ENCODE measurements at places on chromosomes 16 and 17.

GRCh38 chr16:65884018-65884417, 482.5 kb upstream of the CDH5 start:
- no peak for DNase-seq

GRCh38 chr17:42853597-42853967, 2.6 kb downstream of the AOC3 start:
- no peak for DNase-seq

DNA sequence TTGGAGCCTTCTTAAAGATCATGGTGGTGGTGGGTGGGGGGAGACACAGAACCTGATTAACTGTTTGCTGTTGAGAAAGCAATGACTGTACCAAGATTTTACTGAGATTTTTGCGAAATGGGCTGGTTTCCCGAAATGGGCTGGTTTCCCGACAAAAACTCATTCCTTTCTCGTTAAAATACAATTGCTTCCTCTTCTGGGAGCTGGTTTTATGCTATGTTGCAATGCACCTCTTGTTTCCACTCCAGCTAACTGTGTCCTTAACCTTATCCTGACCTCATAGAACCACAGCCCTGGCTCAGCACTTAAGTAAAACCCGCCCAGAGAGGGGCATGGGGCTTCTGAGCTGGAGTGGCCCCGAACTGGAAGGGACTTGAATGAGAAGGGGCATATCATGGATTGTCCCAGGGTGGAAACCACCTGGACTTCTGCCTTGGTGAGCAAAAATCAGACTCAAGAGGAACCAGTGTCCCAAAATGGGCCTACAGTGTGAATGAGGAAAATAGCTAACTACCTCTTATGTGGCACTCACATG, 20.9 kb downstream of the FAM20A start:
- DNase-seq = peak; percentile 38

GRCh38 chr17:50199211-50199802, 2.1 kb downstream of the COL1A1 start:
- DNase-seq = no peak

DNA sequence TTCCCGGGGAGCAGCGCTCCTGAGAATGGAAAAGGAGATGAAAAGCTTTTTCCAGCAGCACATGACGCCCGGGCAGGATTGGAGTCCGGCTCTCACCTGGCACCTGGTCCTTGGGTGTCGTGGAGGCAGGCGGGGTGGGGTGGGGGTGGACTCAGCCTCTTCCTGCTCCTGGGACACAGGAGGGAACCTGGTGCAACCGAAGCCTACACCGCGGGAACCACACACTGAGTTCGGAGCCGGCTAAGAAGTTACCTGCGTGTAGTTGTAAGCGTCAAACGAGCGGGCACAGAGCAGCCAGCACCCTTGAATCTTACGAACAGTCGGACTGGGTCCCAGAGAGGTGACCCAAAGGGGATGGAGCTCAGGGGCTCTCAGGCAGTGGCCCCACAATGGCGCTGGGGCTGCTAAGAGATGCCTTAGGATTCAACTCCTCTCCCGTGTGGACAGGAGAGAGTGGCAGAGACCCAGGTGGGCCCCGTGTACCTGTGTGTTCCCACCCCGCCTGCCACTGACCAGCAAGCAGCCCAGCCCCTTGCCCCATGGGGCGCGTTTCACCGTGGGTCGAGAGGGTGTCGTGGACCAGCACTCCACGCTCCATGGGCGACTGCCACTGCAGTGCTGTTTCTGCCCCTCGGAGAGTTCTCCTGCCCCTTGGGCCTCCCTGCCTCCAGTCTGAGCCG, 105.8 kb upstream of the METRNL start:
- peak; percentile 44 for DNase-seq

DNA sequence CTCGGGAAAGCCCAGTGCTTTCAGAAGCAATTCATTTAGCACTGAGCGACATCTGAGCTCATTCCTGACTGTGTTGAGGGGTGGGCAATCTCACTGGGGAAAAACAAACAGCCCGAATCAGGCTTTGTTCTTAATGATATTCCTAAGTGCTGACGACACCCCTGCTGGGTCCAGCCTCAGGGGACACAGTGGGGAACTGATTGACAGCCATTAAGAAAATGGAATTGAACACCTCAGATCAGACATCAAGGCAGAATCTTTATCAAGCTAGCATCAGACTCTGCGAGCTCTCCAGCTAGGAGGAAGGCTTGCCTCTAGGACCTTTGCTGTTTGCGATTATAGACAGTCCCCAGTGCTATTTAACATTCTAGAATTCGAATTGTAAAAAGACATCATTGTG, 22.5 kb upstream of the LYRM9 start:
- DNase-seq = peak; percentile 95

- DNase-seq = no peak
Measured at GRCh38 chr16:72930396-72930795, 117.5 kb downstream of the ZFHX3 start.

All from endodermal cell (in vitro differentiated cells).